ENCODE measurements at places on chromosomes 2 and 18. TPM values are rescaled to one million over a fixed set of nuclear protein-coding genes. Genes with fewer than 3 reads are reported as not detected.
A peak's percentile ranks its signal among the peaks of the same experiment; 100 is the strongest.

GRCh38 chr2:27095745-27096651, 9.4 kb downstream of the KHK start:
- DNase-seq: peak; percentile 46

DNA sequence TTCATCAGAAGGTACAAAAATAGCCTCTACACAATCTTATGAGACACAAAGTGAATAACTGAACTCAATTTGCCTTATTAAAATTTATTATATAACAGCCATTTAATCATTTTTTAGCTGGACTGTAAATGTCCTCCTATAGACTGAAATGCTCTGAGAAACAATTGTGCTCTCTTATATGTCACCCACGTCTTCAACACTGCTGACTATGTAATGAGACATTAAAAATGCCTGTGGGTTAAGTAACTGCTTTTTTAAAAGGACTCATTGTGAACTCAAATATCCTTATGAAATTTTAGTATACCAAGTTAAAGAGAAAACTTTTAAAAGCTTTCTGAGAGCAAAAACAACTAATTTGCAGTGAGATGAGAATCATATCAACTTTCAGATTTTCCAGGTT, 10.4 kb upstream of the GALNT1 start:
- no peak for DNase-seq

DNA sequence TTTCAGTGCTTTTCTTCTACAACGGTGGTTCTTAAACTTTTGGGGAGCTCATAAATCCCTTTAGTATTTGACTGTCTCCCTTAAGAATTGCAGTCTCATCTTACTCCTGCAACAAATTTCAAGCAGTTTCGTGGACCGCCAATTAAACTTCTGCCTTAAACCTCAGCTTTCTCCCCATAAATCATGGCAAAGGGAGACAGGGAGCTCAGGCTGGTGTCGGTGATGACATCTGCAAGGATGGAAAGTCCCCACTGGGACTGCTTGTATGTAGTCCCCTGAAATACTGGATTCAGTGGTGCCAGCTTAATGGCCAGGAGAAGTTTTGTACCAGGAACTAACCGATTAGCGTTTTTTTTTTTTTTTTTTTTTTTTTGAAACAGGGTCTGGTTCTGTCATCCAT, 148.7 kb upstream of the ITGA6 start:
- DNase-seq: no peak

- DNase-seq: no peak
Measured at GRCh38 chr18:515156-515815, 14.8 kb upstream of the COLEC12 start.

GRCh38 chr2:167190053-167190452, 301.8 kb downstream of the XIRP2 start:
- peak; percentile 91 for DNase-seq

- DNase-seq: peak; percentile 44
Measured at GRCh38 chr18:69590150-69590549, 189.5 kb downstream of the DOK6 start.

GRCh38 chr18:24176727-24177416, 38.0 kb downstream of the CABYR start:
- DNase-seq: peak; percentile 65

DNA sequence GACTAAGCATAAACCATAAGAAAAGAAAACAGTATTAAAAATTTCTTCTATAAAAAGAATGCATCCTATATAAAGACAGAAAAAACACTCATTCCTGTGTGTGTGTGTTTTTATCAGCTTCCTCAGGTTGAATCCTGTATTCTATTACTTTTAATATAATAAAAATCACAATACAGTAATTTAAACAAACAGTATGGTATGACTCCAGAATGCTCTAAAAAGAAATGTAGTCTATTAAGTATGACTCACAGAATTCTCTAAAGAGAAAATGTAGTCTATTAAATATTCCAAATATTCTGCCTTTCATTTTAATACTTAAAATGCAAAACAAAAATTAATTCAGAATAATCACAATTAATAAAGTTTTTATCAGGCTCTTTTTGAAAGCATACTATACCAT, 19.8 kb downstream of the CCDC88A start:
- DNase-seq: no peak

DNA sequence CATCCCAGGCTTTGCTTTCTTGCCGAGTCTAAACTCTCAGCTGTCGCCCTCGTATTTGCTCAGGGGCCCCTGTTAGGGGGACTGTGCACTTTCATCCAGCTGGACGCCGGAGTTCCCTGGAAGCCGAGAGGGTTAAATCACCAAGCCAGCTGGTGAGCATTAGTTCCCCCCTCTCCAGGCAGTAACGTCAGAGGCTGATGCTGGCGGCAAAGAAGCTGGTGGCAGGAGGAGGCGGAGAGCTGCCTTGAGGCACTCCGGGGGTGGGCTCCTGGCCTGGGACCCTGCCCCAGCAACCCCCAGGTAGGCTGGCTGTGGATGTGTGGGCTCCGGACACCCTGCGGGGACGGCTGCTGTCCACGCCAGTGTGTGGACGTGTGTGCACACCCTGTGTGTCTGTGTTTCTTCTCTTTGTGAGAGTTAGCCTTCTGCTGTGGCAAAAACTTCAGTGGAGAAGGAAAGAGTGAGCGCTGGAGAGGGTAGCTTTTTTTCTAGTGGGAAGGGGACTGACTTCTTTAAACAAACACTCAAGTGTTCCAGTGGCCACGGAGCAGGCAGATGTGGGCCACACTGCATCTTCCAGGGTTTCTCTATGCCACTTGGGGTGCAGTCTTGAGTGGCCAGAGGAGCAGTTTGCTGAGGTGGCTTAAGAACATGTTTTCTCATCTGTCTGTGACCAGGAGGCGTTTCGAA, 84.7 kb downstream of the GLI2 start:
- DNase-seq: no peak

- no peak for DNase-seq
Measured at GRCh38 chr18:36415625-36416024, 118.1 kb downstream of the FHOD3 start.

- DNase-seq: peak; percentile 40
Measured at GRCh38 chr2:115083225-115083624, 640.8 kb downstream of the DPP10 start.

- DNase-seq: no peak
Measured at GRCh38 chr18:76557026-76557575, 62.1 kb upstream of the ZNF516 start.

The DSG4 gene
- total RNA-seq: not detected

The RGPD3 gene
- 0.20 TPM for total RNA-seq

The VIL1 gene
- total RNA-seq: not detected

The RETREG2 gene
- total RNA-seq: 64.5 TPM

The SCN2A gene
- not detected for total RNA-seq

The EFHD1 gene
- total RNA-seq: not detected
